Left ventricle myocardium inferior (tissue), 1 donor: ENCODE measurements at places on chromosomes 6 and 20.

DNA sequence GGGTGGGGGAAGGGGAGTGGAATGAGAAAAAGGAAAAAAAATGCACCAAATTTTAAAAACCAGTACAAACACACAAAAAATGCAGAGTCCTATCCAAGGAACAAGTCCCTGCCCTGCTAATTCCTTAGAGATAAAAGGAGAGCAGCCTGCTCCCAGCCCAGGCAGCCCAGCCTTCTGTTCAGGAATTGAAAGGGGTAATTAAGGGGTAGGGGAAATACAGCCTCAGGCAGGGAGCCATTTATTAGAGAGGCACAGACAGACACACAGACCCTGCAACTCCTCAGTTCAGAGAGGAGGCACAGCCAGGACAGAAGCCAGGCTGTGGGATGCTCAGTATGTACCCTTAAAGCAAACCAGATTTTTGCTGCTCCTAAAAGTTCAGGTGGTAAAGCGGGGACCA lies 137.2 kb downstream of the EYA2 start:
- no peak for DNase-seq

- no peak for DNase-seq
Measured at GRCh38 chr6:42984924-42985475, 630 bp downstream of the PPP2R5D start.

DNA sequence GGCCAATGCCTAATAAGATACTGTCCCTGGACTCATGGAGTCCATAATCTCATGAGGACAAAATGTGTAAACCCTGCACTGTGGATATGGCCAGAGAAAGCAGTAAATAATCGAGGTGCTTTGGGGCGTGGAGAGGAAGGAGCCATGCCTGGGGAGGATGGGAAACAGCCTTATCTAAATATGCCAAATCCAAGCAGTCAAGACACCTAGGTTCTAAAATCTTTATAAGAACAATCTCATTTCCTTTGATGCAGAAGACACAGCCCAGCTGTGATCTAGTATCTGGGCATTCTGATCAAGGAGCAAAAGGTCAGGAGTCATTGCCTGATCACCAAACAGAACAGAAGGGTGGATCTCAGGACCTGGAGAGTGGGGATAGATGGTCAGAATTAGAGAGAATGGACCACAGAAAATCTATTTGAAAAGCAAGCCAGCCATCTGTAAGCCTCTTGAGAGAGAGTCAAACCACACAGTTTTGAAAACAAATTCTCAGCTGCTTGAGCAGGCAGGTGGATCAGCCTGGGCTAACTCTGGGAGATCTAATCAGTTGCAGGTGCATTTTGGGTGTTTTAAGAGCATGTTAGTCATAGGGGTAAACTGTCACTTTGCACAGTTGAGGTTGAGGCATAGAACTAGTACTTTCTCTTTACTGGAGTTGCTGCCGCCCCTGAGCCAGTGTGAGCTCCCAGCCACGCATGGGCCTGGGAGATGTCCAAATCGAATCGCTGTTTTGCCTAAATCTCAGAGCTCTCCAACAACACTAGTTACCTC lies 130.8 kb upstream of the TNFAIP3 start:
- DNase-seq: no peak

DNA sequence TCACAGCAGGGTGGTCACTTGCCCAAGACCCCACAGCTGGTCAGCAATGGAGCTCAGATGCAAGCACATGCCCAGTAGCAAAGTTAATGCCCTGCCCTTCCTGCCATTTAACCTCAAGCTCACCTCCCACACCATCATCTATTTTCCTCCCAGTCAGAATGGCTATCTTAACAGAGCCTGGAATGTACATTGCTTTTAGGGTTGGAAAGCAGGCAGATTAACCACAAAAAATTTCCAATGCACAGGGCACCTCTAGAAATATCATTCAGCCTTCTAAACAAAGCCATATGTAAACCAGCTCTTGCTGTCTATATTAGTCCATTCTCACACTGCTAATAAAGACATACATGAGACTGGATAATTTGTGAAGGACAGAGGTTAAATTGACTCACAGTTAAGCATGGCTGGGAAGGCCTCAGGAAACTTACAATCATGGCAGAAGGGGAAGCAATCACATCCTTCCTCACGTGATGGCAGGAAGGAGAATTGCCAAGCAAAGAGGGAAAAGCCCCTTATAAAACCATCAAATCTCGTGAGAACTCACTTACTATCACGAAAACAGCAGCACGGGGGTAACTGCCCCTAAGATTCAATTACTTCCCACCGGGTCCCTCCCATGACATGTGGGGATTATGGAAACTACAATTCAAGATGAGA lies 106.9 kb downstream of the FYN start:
- no peak for DNase-seq

GRCh38 chr6:40901322-40902055 lies 137.5 kb downstream of the UNC5CL start:
- no peak for DNase-seq

- DNase-seq: no peak
Measured at GRCh38 chr6:134315974-134316441, 1.9 kb downstream of the SGK1 start.

DNA sequence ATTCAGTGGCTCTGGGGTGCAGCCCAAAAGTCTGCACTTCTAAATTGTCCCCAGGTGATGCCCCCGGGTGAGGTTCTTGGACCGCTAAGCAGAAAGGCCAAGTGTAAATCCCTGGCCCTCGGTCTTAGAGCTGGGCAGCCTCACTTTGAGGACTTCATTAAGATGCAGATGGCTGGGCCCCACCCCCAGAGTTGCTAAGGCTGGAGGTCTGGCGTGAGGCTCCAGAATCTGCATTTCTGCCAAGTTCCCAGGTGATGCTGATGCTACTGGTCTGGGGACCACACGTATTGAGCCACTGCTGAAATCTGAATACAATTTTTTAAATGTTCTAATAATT lies 735 bp upstream of the SLC23A2 start:
- DNase-seq: peak; percentile 18

GRCh38 chr20:13251904-13252297 lies 30.8 kb downstream of the ISM1 start:
- DNase-seq: no peak

- DNase-seq: no peak
Measured at GRCh38 chr20:32070690-32071213, 18.7 kb downstream of the HCK start.

- DNase-seq: no peak
Measured at GRCh38 chr6:61592238-61592637, 693.8 kb downstream of the KHDRBS2 start.

DNA sequence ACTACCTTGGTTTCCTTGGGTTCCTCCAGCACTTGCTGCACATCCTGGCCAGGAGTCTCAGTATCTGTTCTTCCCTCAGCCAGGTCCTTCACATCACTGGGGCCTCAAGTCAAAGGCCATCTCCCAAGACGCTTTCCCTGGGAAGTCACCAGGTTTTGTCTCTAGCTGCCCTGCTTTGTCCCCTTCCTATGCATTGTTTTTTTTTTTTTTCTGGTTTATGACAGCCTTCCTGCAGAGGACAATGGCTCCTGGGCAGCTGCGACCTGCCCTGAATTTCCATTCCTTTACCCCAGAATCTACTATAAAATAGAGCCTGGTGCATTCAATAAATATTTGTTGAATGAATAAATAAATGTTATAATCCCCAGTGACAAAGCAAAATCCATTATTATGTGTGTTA lies 687.3 kb downstream of the QKI start:
- no peak for DNase-seq

- DNase-seq: no peak
Measured at GRCh38 chr6:81718126-81718525, 34.4 kb downstream of the TENT5A start.

GRCh38 chr6:56742122-56742791 lies 99.6 kb upstream of the DST start:
- DNase-seq: no peak

- no peak for DNase-seq
Measured at GRCh38 chr6:64090352-64090751, 454.8 kb downstream of the PHF3 start.
